Activated CD8-positive, alpha-beta memory T cell treated with anti-CD3 and anti-CD28 coated beads, Interleukin-2, amount 10 ng/mL, durations not matched to agents 7 days and 5 days (primary cell): ENCODE measurements at places on chromosomes 7 and 10. TPM values are rescaled to one million over a fixed set of nuclear protein-coding genes. Genes with fewer than 3 reads are reported as not detected.

The AGAP4 gene
- 22.0 TPM for total RNA-seq

The EN2 gene
- not detected for total RNA-seq

The VENTX gene
- total RNA-seq = 0.12 TPM

- DNase-seq = no peak
Measured at GRCh38 chr7:130341882-130342281, 2.7 kb upstream of the CPA5 start.

GRCh38 chr7:143408252-143408685 is 387 bp downstream of the EPHA1 start:
- no peak for DNase-seq

DNA sequence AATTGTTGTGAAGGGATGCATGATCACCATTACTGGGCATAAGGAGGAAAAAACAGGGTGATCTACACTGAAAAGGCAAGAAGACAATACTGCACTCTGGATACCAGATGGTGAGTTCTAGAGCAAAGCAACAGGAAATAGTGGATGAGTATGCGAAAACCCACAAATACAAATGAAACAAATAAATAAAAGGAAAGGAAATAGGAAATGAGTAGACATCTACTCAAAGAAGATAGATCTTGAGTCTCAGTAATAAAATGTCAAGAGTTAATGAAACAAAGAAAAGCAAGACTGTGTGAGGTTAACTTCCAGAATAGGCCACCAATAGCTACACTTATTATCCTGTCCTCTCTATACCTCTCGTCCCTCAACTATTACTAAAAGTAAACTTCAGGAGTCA is 11.7 kb downstream of the ORC5 start:
- no peak for DNase-seq

DNA sequence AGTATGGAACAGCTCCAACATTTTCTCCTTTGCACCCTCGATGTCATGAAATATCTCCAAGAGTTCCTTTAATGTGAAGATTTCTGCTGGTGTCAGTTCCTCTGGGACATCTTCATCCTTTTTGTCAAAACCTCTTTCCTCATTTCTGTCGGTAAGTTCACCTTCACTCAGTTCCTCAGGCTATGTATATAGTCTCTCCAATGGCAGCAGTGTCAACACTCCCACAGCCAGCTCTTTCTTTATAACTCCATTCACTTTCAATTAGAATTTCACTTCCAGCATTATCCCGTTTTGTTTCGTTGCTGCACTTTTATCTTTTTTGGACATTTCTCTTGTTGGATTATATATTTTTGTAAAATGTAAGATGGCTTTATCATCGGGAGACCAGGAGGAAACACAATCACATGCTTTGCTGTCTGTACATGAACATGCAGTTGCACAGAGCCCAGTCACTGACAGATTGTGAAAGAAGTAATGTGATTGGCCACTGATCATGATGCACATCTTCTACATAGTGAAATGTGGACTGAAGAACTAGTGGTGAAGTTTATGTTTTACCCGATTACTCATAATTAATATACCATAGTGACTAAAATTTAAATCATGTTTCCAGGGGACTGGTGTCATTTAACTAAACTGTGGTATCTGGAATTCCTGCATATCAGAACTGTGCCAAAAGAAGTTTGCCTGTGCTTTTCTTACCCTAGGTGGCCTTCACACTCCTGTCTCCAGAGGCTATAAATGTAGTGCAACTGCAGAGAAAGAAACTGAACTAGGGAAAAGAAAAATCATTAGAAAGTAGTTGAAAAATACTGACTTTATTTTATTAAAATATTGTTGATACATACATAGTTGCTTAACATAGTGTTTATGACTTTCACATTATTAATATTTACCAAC is 289.6 kb downstream of the PPP1R3A start:
- no peak for DNase-seq

- DNase-seq = no peak
Measured at GRCh38 chr7:154693661-154694060, 309.3 kb downstream of the PAXIP1 start.

GRCh38 chr7:153698046-153698445 is 354.2 kb upstream of the DPP6 start:
- DNase-seq = no peak
